Mesenteric fat pad (tissue), 1 donor: ENCODE measurements at places on chromosomes 12 and 14. TPM values are rescaled to one million over a fixed set of nuclear protein-coding genes. Genes with fewer than 3 reads are reported as not detected.

Gene BDKRB2
- total RNA-seq, result 11.4 TPM

Gene SCN8A
- 1.2 TPM for total RNA-seq

Gene LHX5
- not detected for total RNA-seq

Gene HOXC4
- total RNA-seq, result 2.2 TPM

Gene ACRBP
- total RNA-seq, result 2.5 TPM

Gene TMEM253
- 2.2 TPM for total RNA-seq

DNA sequence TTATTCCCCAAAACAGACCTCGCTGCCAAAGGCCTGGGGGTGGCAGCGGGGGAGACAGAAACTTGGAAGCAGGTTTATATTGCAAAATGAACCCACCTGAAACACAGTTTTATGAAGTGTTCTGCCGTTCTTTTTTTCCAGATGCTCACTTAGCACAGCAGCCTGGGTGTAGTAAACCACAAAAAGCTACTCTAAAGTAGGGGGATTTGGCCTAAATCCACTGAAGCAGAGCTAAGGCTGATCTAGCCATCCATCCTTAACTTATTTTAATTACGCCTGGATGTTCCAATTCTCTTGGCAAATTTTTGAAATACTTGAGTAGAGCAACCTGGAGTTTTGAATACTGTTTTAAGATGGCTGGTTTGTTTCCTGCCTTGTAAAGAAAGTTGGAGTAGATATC is 121.2 kb downstream of the GPR135 start:
- no peak for DNase-seq

GRCh38 chr12:122523280-122523679 is 3.5 kb downstream of the RSRC2 start:
- no peak for DNase-seq

GRCh38 chr12:14771651-14772137 is 31.6 kb downstream of the WBP11 start:
- no peak for DNase-seq

- DNase-seq, result no peak
These were observed 160.2 kb downstream of the DAD1 start for GRCh38 chr14:22428700-22429291.

- DNase-seq, result peak; percentile 76
These were observed 44.4 kb upstream of the PRIMA1 start for GRCh38 chr14:93832665-93833064.

GRCh38 chr14:63852271-63852816 is 460 bp upstream of the SYNE2 start:
- DNase-seq, result no peak

DNA sequence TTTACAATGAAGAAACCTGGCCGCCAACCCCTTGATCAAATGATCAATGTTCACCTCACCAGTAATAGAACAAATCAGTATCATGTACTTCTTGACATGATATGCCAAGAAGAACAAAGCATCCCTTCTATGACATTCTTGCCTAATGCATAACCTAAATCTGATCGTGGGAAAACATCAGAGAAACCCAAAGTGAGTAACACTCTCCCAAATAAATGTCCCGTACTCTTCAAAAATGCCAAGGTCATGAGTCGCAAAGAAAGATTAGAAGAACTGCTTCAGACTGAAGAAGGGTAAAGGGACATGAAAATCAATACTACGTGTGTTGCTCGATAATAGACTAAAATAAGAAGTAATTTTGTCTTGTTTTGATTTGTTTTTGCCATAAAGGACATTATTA is 11.4 kb upstream of the SLC25A3 start:
- no peak for DNase-seq

GRCh38 chr12:93358821-93359220 is 18.9 kb upstream of the NUDT4 start:
- DNase-seq, result no peak
